HCEC 1CT (cell line): ENCODE measurements at places on chromosomes 7 and 10.

- DNase-seq: peak; percentile 42
Measured at GRCh38 chr10:73159038-73159648, 8.7 kb downstream of the ECD start.

GRCh38 chr10:111123883-111124282 lies 47.1 kb downstream of the ADRA2A start:
- no peak for DNase-seq

- DNase-seq: no peak
Measured at GRCh38 chr7:42907316-42907715, 4.6 kb downstream of the C7orf25 start.

DNA sequence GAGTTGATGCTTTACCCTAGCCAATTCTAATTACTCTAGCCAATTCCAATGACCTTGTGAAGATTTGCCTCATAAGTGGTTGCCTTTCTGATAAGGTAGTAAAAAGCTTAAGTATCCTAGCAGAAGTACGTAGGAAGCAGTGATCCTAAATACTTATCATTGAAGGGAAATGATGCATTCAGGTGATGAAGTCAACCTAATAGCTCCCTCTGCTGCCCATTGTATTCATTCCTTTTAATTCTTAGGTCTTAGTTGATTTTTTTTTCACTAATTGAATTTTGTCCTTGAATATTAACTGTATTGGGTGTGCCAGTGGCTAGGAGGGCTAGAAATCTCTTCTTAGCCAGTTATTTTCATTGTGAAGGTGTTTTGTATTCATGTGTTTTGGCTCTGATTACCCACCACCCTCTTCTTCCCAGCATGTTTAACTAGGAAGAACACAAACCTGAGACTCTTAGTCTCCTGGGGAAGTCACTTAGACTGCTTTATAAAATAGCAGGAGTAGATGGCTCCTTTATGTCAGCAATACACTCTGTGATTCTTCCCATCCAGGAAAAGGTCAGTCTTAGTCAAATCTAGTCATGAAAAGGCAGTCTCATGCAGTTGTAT lies 46.3 kb downstream of the PLEKHA8 start:
- peak; percentile 57 for DNase-seq

- no peak for DNase-seq
Measured at GRCh38 chr7:116261904-116262303, 51.6 kb downstream of the TES start.

GRCh38 chr10:103853428-103854264 lies 1.7 kb downstream of the SH3PXD2A start:
- no peak for DNase-seq

GRCh38 chr10:14648946-14649345 lies 125.8 kb downstream of the FAM107B start:
- no peak for DNase-seq

DNA sequence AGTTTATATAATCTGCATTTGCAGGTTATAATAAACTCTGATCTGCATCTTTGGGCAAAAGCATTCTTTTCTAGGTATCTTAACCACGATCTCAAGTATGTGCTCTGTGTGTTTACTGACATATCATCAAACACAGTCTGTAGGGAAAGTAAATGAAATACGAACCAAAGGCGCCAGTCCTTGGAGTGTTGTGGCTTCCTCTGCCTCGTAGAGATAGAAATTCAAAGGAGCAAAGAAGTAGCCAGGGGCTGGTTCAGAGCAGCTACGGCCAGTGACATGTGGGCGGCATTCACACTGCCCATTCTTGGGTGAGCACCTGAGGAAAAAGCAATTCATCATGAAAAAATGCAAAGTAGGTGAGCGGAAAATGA lies 38.7 kb downstream of the LAMB4 start:
- no peak for DNase-seq

DNA sequence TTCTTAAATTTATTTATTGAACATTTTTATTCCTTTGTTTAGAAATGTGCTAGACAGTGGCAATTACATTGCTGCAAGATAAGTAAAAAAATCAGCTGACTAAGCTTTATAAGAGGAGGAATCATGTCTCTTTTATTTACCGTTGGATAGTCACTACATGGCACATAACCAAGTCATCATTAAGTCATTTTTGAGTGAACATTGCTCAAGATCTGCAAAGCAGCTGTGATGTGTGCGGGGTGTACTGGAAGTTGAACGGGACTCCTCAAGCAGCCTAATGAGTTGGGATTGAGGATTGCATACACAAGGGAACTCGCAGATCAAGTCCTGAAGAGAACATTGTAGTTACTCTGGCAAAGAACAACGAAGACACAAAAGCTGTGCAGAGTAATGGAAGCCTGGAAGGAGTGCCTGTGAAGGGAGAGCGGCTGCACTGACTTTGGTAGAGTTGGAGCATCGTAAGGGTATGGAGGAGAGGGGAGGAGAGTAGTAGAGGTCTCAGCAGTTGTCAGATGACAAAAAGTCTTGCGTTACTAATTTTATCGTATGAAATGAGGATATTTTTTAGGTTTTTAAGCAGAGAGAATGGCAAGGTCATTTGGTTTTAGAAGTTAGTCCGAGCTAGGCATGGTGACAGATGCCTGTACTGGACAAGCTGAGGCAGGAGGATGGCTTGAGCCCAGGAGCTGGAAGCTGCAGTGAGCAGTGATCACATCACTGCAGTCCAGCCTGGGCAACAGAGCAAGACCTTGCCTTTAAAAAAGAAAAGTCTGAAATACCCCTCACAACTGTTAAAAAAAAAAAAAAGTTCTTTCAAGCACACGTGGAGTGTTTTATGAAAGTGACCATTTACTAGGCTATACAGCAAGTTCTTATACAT lies 95.1 kb downstream of the BMPR1A start:
- peak; percentile 92 for DNase-seq

GRCh38 chr10:35789996-35790395 lies 147.9 kb upstream of the FZD8 start:
- peak; percentile 65 for DNase-seq

- DNase-seq: peak; percentile 76
Measured at GRCh38 chr10:5094265-5095205, at the start of gene AKR1C3. AKR1C3 (plus strand) TSS chr10:5094414; CDS start chr10:5094445, 31 bp downstream.

DNA sequence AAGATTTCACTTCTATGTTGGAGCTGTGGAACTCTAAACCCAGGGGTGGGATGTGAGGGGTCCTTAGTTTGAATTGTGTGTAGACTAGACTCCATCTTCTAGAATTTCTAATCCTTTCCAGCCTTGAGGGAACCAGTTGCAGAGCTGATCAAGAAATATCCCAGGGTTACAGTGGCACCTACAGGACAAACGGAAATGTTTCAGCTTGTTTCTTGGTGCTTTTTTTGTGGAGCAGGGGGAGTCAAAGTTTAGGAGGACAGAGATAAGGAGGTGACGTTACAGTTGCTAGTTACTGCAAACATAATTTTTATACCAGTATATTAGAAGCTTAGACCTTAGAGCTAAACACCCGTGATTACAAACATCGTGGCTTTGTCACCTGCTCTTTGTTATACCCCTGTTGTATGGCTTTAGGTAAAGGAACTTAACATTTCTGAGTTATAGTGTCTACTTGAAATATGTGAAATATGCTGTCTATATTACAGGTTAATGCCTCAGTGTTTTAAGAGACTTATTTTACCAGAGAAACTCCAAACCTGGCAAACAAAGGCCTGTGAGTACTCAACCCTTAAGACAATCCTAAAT lies 84.5 kb upstream of the DYNC1I1 start:
- peak; percentile 16 for DNase-seq
